ENCODE measurements at places on chromosomes 5 and 9.

DNA sequence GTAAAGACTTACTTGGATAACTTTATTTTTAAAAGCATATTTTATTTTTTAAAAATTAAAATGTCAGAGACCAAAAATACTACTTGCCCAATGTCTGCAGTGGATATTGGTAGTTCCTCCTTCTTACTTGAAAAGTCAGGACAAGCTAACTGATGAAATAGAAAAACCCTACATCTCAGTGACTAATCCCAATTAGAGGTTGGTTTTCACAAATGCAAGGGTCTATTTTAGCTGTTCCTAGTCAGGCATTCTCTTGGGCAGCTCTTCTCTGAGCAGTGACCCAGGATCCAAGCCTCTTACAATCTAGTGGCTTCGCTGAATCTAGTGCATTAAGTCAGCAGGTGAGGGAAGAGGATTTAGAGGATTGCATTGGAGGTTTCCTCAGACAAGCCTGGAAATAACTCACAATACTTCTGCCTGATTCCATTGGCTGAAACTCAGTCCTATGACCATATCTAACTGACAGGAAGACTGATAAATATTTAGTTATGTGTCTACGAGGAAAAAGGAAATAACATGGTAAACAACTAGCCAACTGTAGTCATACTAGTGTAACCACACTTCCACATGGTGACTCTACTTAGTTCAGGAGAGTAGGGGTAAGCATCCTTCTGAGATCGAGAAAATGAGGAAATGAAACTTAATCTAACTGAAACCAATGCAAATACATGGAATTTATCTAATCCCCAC lies 34.2 kb upstream of the MIER3 start:
- no peak for DNase-seq

DNA sequence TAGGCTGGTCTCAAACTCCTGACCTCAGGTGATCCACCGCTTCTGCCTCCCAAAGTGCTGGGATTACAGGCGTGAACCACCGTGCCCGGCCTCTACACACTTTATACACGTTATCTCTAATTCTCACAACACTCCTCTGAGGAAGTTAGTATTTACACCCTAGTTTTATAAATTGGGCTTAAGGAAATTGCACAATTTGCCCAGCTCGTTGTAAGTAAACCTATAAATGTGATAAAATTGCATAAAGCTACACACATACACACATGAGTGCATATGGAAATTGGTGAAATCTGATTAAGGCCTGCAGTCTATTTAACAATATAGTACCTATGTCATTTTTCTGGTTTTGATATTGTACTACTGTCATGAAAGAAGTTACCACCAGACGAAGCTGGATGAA lies 4.4 kb upstream of the SLC4A9 start:
- no peak for DNase-seq

GRCh38 chr5:133514456-133514855 lies 97.9 kb downstream of the FSTL4 start:
- DNase-seq: no peak

DNA sequence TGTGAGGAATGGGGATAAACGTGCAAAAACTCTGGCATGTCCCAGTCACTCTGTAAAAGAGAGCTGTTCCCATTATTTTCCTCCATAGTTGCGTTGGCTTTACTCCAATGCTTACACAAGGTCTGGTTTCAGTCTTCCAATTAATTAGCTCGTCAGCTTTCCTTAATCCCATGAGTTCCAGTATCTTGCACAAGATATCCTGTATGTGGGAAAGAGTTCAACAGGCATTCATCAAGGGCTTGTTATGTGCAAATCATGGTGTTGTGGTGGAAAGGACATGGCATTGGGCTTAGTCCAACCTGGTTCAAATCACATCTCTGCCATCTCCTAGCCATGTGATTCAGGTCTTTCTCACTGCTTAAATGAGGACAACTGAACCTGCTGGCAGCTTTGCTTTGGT lies 77.5 kb upstream of the PANK3 start:
- DNase-seq: no peak

DNA sequence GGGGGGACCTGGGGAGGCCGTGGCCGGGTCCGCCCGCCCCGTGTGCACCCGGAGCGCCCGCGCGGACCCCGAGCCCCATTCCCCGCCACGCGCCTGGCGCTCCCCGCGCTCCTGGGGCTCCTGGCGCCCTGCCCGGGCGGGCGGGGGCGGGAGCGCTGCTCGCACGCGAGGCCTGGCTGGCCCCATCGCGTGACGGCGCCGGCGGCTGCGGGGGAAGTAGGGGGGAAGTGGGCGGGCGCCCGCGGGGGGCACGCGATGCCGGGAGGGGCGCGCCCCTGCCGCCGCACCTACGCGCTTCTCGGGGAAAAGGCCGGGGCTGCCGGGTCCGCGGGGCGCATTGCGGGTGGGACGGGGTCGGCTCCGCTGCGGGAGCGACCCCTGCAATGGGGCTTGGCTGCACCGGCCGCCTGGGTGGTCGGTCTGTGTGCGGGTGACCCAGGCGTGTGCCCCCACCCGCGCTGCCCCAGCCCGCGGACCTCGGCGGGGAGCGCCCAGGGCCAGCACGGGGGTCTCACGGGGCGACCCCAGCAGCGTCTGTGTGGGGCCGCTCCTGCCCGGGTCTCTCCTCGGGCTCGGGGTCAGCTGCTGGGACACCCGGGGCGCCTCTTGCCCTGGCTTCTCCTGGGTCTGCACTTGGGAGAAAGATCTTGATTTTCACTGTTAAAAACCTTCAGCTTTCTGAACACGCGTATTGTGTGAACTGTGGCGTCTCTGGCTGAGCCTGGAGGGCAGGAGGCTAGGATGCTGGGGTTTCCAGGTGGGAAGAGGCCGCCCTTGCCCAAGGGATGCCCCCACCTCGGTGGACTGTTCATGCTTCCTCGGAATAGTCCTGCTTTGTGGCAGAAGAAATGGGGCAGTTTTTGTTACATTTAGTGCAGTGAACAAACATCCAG lies 52.4 kb downstream of the AHRR start:
- peak; percentile 47 for DNase-seq

DNA sequence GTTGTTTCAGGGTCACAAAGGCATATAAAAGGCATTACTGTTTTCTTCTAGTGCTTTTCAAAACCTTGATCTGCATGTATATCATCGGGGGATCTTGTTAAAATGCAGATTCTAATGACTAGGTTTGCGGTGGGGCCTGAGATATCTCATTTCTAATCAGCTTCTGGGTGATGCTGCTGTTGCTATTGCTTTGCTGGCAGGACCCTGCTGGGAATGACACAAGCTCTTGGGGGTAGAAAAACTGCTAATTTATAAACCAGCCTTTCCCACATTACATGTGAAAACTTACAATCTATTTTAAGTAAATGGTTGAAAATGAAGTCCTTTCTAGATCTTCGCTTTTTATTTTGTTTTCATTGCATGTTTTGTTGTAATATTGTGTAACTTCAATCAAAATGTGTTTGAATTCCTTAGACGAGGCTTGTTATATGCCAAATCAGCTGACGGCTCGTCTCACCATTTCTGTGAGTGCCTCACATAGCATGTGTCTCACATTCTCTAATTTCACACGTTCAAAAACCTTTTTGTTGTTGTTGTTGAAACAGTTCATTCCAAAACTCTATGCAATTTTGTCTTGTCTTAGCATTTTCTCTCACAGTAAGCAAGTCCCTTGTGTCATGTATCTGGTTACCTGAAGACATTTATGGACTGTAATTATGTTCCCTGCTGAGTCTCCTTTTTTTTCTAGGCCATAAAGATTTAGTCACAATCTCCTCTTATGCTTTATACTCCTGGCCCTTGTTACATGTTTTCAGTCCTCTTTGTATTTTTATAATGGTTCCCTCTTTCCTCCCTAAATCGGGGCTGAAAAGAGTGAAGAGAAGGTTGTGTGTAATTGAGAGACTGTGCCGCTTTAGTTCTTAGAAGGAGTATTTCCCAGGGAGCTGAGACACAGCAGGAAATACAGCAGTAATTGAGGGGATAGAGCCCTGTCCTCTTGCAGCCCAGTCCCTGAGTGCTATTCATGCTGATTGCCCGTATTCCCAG lies 521.0 kb upstream of the SEMA6A start:
- no peak for DNase-seq

DNA sequence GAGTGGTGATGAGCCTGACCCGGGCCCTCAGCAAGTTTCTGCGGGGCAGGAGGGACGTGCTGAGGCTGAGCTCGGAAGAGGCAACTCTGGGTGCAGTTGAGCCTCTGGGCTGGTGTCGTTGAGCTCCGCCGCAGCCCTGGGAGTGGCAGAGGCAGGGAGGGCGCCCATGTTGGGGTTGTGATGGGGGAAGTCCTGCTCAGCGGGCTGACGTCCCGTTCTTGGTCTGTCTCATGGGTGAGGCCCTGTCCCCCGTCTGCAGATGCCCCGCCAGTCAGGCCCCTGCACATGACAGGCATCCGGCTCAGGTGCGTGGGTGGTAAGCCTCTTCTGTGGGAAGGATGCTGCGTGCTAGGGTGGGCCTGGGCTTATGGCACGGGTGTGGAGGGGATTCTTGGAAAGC lies 64.3 kb downstream of the RXRA start:
- DNase-seq: peak; percentile 29

DNA sequence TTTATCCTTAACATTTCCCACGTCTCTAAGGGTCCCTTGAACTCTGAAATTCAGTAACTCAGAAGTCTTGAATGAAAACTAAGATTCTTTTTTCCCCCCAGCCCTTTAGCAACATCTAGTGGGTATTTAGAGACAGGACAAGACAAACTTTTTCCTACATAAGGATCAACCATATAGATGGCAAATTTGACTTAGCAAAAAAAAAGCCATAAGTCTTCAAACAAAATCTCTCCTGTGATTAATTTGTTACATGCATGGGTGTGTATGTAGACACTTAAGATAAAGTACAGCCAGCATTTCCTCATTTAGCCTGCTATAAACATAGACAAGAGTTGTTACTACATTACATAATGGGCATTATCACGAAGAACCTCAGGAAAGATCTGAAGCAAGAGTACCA lies 29.1 kb upstream of the ANKRD31 start:
- DNase-seq: no peak

DNA sequence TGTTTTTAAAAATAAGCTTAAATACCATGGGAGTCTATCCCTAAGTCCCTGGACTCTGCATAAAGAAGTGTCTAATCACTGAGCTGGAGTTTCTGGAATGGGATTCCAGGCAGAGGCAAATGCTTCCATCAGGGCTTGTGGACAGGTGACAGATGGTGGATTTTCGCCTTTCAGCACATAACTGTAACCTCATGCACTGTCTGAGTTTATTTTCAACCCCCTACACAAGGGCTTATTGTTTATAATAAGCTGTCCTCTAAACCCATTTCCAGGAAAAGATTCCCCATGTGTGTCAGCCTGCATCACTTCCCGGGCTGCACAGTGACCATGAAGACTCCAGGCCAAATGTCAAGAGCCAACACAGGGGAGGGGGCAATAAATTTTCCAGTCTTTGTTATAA lies 264.0 kb downstream of the PIK3R1 start:
- DNase-seq: no peak

- no peak for DNase-seq
These were observed 272.6 kb downstream of the FANCC start for GRCh38 chr9:95044731-95045508.

- no peak for DNase-seq
These were observed 21.6 kb downstream of the CDC37L1 start for GRCh38 chr9:4700932-4701331.

DNA sequence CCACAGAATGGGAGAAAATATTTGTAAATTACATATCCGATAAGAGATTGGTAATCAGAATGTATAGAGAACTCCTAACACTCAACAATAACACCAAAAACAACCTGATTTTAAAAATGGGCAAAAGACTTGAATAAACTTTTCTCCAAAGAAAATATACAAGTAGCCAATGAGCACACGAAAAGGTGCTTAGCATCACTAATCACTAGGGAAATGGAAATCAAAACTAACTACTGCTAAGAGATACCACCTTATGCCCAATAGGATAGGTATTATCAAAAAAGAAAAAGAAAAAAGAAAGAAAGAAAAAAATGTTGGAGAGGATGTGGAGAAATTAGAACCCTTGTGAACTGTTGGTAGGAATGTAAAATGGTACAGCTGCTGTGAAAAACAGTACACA lies 212.1 kb downstream of the TLR4 start:
- no peak for DNase-seq

DNA sequence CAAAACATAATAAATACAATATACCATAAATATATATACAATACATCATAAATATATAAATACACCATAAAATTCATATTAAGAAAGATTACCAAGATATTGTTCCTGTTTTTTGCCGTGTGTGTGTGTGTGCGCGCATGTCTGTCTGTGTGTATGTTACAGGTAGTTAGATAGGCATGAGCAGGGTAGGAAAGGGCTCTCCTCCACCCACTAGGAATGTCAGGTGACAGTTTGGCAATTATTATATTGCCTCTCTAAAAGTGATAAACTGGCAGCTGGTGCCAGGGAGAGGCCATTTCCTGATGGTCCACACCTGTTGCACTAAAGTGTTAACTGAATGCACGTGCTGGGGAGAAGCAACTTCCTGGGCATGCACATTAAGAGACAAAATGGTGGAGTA lies 232.8 kb downstream of the ADAMTS6 start:
- DNase-seq: no peak

GRCh38 chr9:89522959-89523285 lies 25.0 kb upstream of the SEMA4D start:
- no peak for DNase-seq

DNA sequence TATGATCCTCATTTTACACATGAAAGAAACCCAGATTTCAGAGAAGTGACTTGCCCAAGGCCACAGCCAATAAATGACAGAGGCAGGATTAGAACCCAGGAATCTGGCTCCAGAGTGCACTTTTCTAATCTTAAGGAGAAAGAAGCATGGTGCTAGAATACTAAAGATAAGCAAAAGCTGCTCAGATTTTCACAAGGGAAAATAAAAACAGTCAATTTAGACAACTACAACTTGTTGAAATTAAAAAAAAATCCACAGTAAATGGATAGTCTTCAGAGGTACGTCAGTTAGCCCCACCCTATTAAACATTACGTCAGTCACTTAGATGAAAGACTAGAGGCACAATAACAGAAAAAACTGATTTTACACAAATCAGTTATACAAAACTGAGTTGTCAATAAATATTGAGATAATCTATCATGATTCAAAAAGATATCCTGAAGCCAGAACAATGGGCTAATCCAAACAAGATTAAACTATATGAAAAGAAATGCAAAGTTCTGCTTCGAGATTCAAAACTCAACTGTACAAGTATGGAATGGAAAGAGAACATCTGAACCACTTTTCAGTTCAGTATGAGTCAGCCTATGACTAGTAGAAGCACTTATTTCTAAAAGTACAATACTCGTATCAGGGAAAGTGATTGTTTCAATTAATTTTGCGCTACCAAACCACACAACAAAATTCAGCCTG lies 9.3 kb downstream of the TMEM245 start:
- DNase-seq: no peak

GRCh38 chr5:110853267-110853666 lies 114.5 kb downstream of the SLC25A46 start:
- DNase-seq: no peak

- DNase-seq: no peak
These were observed 5.7 kb downstream of the HBEGF start for GRCh38 chr5:140340605-140341121.

GRCh38 chr5:20572614-20573013 lies 584.6 kb upstream of the CDH18 start:
- no peak for DNase-seq

Measured in stimulated activated CD8-positive, alpha-beta memory T cell treated with anti-CD3 and anti-CD28 coated beads, Interleukin-4, amount 100 ng/mL, for 1 hour (primary cell).